HS-5 (cell line): ENCODE measurements at places on chromosomes 13 and 19.

- no peak for DNase-seq
Observed at GRCh38 chr13:80858131-80858530, 517.2 kb upstream of the SPRY2 start.

DNA sequence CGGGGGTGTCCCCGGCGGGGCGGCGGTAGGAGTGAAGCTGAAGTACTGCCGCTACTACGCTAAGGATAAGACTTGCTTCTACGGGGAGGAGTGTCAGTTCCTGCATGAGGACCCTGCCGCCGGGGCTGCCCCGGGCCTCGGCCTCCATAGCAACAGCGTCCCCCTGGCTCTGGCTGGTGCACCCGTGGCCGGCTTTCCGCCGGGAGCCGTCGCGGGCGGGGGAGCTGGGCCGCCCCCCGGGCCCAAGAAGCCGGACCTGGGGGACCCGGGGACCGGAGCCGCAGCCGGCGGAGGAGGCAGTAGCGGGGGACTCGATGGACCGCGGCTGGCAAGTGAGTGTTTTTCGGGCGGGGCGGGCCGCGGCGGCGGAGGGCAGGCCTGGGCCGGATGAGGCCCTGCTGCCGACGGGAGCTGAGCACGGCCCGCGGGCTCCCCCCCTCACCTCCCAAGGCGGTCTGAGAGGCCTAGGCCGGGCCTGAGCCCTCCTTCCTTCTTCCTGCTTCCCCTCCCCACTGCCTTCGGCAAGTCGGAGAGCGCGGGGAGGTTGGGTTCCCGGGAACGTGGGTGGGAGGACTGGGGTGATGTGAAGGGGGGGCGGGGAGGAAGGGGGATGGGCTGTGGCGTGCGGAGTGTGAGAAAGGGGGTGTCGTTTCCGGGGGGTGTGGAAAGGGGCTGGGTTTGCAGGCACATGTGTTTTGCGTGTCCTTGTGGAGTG, 568 bp downstream of the PAN3 start:
- DNase-seq, result no peak

DNA sequence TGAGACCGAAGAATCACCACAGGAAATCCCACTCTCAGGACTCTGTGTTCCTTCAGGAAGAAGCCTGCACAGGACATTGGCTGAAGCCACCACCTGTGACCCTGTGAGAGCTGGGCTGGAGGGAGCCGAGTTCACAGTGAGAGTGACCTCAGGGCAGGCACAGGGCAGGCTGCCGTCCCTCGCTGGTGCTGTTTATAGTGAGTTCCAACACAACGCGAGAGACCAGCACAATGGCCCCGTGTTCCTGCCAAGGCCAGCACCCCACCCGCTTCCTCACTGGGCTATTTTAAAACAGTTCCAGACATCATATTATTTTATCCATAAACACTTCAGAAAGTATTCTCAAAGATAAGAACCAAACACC, 18.4 kb upstream of the GAS6 start:
- DNase-seq, result no peak

GRCh38 chr13:51557875-51558612, 26.2 kb upstream of the WDFY2 start:
- peak; percentile 49 for DNase-seq

DNA sequence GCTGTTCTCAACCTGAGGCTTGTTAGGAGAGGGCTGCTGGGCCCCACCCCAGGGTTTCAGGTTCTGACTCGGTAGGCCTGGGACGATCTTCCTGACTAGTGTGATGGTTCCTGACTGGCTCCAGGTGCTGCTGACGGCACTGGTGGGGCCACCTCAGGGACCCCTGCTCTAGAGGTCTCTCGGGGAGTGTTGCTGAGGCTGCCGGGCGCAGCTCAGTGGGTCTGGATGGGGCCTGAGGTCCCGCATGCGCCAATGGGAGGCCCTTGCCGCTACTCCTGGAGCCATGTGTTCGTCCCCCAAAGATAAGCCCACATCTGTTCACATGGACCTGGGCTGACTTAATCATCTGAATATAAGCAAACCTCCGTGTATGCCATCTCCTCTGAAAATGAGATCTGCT, 133.0 kb downstream of the ATP11A start:
- no peak for DNase-seq

- no peak for DNase-seq
Observed at GRCh38 chr13:72403396-72404010, 323.9 kb downstream of the MZT1 start.

GRCh38 chr13:110338441-110339101, 31.5 kb downstream of the COL4A2 start:
- no peak for DNase-seq

DNA sequence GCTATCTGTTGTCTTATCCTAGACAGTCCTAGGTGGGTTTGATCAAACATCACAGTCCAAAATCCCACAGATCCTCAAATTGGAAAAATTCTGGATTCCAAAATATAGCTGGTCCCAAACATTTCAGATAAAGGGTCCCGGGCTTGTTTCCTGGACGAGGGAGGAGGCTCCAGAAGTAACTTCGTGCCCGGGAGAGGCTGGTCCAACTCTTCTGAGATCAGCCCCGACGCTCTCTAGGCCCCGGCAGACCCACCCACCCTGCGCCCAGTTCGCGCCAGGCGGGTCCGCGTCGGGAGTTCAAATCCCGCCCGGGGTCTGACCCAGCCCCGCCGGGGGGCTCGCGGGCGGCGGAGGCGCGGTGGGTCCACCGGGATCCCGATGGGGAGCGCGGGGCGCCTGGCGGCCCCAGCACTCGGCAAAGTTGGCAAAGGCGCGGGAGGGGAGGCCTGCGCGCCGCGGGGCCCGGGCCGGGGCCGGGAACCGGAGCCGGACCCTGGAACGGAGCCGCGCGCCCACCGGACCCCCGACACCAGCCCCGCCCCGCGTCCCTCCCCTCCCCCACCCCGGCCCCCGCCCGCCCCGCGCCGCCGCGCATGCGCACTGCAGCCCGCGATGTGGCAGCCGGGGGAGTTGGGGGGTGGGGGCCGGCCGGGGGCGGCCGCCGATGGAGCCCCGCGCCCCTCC, 513 bp downstream of the MIER2 start:
- DNase-seq, result no peak

GRCh38 chr13:32734511-32734910, 148.3 kb downstream of the PDS5B start:
- DNase-seq, result peak; percentile 37

- peak; percentile 9 for DNase-seq
Observed at GRCh38 chr13:101942038-101942437, 459.8 kb downstream of the FGF14 start.

GRCh38 chr13:112868308-112868707, 100.7 kb upstream of the MCF2L start:
- DNase-seq, result no peak

- DNase-seq, result no peak
Observed at GRCh38 chr13:23609874-23610576, 39.8 kb downstream of the TNFRSF19 start.

DNA sequence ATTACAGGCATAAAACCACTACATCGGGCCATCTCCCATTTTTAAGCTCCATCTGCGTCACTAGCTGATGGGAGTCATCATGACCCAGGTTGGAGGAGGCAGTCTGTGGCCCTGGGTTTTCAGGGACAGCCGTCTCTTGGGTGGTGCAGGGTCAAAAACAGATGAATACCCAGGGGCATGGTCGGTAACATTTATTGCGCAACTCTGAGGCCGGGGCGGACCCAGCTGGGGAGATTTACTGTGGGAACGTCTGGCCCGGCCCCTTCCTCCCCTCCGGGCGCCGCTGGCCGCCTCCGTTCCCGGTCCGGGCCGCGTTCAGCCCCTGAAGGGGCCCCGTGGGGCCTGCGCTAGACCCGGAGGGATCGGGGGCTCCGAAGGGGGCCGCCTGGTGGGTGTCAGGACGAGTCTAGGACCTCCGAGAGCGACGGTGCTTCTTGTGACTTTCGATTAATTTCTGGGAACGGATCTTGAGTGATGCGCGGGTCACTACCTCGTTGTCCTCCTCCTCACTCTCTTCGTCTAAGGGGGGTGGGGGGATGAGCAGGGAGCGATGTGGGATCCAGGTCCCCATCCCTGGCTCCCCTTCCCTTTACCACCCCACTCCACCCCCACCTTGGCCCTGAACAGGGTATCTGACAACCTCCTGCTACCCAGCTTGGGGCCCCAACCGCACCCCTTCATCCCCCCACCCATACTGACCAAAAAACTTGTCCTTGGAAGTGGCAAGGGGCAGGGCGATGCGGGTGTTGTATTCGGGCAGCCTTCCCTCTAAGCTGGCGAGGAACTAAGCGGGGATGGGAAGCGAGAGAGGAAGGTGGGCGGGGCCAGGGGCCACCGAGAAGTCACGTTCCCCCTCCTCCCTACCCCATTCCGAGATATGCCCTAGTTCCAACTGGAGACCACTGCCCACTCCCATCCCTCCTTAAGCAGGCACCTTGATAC, 1.6 kb upstream of the RGL3 start:
- DNase-seq, result no peak

DNA sequence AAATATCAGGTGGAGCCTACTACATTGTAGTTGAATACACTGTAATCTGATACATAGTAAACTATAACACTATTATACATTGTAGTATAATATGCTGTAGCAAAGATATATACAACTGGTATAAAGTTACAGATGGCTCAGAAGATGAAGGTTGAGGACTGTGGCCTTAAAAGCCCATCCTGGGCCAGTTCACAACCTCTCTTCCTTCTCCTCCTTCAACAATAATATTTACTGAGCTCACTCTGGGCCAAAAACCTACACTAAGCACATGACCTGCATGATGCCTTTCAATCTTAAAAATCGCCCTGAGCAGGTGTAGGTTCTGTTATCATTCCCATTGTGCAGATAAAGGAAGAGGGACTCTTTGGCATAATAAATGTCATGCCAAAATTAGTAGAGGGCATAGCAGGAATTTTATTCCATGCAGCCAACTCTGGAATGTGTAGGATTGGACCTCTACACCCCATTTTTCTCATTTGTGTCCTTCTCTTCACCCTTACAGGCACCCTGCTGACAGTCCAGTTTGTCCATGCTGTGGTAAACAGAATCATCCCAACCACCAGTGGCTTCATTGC, 14.6 kb upstream of the SIN3B start:
- DNase-seq, result no peak

GRCh38 chr19:52336791-52337381, 843 bp downstream of the ZNF610 start:
- no peak for DNase-seq

DNA sequence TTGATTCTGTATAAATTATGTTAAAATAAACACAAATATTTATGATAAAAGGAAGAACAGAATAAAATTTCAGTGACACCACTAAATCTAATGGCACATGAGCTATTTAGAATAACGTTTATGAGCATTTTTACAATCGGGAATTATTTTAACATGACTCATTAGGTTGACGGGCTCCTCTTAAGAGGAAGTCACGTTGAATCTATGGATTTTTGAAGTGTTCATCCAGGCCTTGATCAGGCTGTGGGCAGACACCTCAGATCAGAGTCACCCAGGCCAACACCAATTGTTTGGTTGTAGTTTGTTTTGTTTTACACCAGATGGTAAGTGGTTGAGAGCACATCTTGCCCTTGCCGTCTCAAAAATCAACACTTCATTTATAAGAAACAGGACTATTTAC, 257.8 kb downstream of the FOXO1 start:
- DNase-seq, result peak; percentile 45

- DNase-seq, result no peak
Observed at GRCh38 chr13:65855242-65855805, 1374.8 kb downstream of the PCDH9 start.

DNA sequence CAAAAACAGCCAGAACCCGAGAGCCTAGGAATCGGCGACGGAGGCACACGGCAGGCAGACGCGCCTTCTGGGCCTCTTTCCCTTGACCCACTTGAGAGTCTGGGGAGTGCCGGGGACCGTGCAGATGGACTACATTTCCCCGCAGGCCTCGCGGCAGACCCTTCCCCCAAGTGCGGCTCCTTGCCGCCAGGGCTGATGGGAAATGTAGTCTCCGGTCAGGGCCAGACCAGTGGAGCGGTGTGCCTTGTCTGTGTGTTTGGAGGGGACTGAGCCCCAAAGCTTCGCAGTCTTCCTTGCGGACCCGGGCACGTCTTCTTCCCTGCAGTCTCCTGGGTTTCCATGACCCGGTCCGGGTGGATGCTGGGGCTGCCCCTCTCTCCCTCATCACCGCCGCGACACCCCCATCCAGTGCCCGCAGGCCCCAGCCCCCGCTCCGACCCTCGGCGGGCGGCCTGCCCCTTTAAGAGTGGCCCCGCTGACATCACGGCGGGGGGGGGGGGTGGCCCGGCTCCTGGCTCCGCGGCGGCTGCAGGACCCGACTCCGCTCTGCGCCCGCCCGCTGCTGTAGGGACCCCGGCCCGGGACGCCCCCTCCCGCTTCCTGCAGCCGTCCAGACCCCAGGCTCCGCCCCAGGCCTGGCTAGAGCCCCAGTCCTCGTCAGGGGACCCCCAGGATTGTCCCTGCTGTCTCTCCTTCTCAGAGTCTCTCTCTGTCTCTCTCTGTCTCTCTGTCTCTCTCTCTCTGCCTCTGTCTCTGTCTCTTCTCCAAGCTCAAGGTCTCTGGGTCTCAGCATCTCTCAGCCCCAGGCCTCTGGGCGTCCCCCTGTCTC, 758 bp upstream of the CACNG7 start:
- no peak for DNase-seq

GRCh38 chr13:75986818-75987217, 350.7 kb downstream of the LMO7 start:
- no peak for DNase-seq

GRCh38 chr13:88675347-88675996, 1004.3 kb downstream of the SLITRK5 start:
- DNase-seq, result no peak

DNA sequence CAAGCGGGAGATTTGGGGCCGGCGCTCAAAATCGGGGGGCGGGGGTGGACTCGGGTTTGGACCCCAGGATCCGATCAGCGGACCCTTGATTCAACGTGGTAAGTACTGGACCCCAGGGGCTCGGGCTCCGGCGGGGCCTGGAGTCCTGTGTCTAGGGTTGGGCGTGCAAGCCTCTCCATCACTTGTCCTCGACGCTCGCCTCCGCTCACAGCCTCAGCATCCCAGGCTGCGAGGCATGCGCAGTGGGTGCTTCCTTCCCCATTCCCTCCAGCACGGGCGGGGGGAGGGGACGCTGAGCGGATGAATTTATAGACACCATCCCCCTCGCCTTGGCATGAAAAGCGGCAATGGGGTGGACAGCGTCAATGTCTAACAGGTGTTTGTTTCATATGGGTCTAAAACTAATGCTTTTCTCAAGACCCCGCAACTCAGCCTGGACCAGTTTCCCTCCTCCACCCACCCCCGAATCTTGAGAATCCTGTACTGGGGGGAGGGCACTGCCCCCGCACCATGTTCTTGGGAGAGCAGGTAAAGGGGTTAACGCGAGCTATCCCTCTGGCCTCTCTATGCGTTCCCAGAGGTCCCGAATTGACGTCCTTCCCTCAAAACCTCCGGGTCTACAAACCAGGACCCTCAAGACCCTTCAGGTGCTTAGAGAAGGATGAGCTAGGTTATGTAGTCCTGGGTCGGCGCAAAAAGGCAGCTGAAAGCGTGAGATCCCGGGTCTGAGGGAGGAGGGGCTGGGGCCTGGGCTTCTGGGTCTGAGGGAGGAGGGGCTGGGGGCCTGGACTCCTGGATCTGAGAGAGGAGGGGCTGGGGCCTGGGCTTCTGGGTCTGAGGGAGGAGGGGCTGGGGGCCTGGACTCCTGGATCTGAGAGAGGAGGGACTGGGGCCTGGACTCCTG, 579 bp downstream of the CPT1C start:
- DNase-seq, result no peak

GRCh38 chr19:23365222-23365621, 30.0 kb downstream of the ZNF91 start:
- DNase-seq, result no peak
